ENCODE measurements at places on chromosomes 12 and 14.

GRCh38 chr12:105843986-105844760, 294.6 kb downstream of the NUAK1 start:
- DNase-seq: no peak

- DNase-seq: no peak
These were observed 92.3 kb upstream of the FERMT2 start for GRCh38 chr14:53043027-53043581.

DNA sequence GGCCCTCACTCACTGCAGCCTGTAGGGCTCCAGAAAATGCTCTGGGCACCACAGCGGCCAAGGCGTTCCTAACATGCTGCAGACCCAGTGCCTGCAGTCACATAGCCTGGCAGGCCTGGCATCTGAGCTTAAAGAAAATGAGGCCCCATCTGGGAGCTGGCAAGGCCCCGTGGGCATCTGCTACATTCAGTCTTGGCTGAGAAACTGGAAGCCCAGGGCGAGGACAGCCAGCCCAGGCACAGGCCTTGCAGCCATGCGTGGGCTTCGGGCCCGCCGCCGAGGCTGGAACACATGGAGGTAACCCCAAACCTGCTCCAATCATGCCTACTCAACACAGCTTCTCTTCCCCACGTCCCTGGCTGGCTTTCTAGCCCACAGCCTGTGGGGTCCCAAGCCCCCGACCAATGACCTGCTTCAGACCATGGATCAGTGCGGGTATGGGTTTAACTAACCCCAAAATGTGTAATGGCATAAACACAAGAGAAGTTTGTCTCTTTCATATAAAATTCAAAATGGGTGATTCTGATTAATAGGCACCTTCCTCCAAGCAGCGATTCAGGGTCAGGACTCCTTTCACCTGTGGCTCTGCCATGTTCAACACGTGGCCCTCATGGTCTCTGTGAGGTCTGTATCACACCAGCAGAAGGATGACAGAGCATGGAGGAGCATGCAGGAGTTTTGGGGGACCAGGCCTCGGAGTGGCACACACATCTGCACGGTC, 6.4 kb downstream of the NGB start:
- no peak for DNase-seq

- peak; percentile 93 for DNase-seq
These were observed 4.4 kb downstream of the TNS2 start for GRCh38 chr12:53054112-53054878.

All from GM12892 (cell line).